ENCODE measurements at places on chromosomes 7 and 10.

- H3K27ac ChIP-seq, result no peak overlapping the region
- no peak overlapping the region for H3K4me3 ChIP-seq
- H3K36me3 ChIP-seq, result no peaks in the 10 kb centered on the region
- no peaks in the 10 kb centered on the region for H3K27me3 ChIP-seq
Observed at GRCh38 chr7:80677629-80678028, 39.2 kb downstream of the CD36 start.

- no peak for DNase-seq
- H3K36me3 ChIP-seq, result peaks cover 2% of the 10 kb centered on the region
- H3K27me3 ChIP-seq, result peaks cover 2% of the 10 kb centered on the region
- peaks cover 19% of the 10 kb centered on the region for H3K4me1 ChIP-seq
- no peak overlapping the region for H3K27ac ChIP-seq
- no peak overlapping the region for H3K4me3 ChIP-seq
Observed at GRCh38 chr7:92851732-92852131, 15.4 kb upstream of the CDK6 start.

GRCh38 chr10:97921581-97922021, 72.0 kb downstream of the GOLGA7B start:
- H3K27ac ChIP-seq, result no peak overlapping the region
- no peak for DNase-seq
- H3K4me3 ChIP-seq, result no peak overlapping the region
- no peaks in the 10 kb centered on the region for H3K36me3 ChIP-seq
- no peaks in the 10 kb centered on the region for H3K4me1 ChIP-seq

- H3K36me3 ChIP-seq, result no peaks in the 10 kb centered on the region
- no peak for DNase-seq
- no peak overlapping the region for H3K27ac ChIP-seq
- H3K27me3 ChIP-seq, result no peaks in the 10 kb centered on the region
- H3K4me3 ChIP-seq, result no peak overlapping the region
Observed at GRCh38 chr10:30883116-30883515, 148.5 kb downstream of the ZNF438 start.

Data from activated CD4-positive, alpha-beta T cell treated with anti-CD3 and anti-CD28 coated beads, Interleukin-2, amount 10 ng/mL, durations not matched to agents 7 days and 5 days (primary cell).